Left hindlimb (tissue), 1 donor: ENCODE measurements at places on chromosomes 16 and 17.

GRCh38 chr17:50556803-50557202 lies 3.7 kb upstream of the CACNA1G start:
- DNase-seq = peak; percentile 64

DNA sequence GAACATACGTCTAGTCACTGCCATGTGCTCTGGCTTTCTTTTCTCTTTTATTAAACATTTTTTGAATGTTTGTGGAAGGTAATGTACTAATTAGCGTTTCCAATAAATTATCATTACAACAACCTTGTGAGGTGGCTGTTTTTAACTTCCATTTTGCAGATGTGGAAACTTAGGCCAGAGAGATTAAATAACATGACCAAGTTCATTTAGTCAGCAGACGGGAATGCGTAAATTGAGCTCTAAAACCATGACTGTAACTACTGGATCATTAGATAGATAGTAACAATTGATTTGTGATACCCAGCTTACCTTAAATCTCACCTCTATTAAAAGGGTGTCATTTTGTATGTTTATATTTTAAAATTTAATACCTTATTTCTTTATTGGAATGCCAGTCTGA lies 49.4 kb downstream of the RABEP1 start:
- DNase-seq = no peak

GRCh38 chr16:88976366-88977017 lies 515 bp downstream of the CBFA2T3 start:
- no peak for DNase-seq

- DNase-seq = no peak
Measured at GRCh38 chr17:78742901-78743300, 39.2 kb downstream of the CYTH1 start.

GRCh38 chr17:17938388-17939107 lies 33.7 kb downstream of the TOM1L2 start:
- DNase-seq = no peak

DNA sequence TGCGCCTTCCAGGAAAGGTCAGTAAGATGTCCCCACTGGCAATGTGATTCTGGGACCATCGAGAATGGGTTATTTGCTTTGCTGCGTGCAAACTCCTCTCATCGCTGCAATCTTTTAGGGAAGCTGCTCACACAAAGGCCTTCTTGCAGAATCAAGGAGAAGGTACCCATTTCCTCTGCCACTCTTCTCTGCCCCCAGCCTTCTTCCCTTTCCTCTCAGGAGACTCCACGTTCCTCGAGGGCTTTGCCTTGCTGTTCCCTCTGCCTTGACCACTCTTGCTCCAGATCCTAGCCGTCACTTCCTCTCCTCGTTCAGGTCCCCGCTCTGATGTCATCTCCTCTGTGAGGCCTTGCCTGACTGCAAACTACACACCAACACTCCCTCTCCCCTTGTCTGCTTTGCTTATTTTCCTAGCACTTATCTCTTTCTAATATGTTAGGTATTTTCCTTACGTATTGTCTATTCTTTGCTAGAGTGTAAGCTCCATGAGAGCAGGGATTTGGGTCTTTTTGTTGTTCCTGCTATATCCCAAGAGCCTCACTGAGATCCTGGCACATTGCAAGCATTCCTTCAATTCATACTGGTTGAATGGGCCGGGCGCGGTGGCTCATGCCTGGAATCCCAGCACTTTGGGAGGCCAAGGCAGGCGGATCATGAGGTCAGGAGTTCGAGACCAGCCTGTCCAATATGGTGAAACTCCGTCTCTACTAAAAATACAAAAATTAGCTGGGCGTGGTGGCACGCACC lies 5.3 kb upstream of the CRK start:
- DNase-seq = no peak

- DNase-seq = no peak
Measured at GRCh38 chr17:75102385-75102821, 7.4 kb upstream of the ARMC7 start.

DNA sequence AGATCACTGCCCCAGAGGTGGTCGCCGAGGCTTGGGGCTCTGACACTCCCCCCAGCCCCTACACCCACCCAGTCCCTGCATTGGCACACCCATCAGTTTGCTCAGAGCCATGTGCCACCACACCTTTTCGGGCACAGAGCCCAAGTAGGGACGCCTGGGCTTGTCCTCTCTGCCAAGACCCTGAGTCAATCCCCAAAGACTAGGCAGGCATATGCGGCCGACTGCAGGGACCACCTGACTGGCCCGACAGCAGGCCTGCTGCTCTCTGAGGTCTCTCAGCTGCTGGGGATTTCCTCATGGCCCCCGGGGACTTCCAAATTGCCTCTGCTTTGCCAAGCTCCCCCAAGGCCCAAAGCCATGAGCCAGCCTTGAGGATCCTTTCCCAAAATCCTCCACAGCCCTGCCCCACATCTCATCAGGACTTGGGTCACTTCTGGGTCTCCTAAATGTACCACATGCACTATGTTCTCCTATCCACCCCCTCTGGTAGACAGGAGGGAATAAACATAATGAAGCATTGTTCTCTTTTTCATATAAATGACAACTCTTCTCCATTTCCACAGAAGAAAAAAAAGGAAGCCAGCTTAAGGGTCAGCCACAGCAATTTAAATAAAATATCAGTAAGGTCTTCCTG lies 30.6 kb downstream of the MYO18A start:
- no peak for DNase-seq

DNA sequence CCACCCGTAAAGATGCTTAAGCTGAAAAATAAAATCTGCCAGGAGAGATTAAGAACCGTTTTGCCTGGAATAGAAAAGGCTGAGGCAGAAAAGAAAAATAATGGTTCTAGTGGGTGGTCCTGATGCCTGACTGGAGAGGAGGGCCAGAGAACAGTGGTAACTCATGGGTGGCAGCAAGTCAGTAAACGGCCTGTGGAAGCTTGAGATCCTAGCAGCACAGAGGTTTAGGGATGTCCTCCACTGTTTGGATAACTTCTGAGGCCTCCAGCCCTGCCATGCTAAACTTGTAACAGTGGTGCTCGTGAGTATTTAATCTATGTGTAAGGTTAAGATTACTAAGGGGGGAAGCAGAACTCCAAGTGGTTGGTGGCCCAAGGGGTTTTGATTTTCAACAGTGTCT lies 21.2 kb upstream of the PHAF1 start:
- DNase-seq = no peak

- no peak for DNase-seq
Measured at GRCh38 chr16:82231008-82231787, 61.2 kb upstream of the MPHOSPH6 start.

GRCh38 chr16:84929421-84930297 lies 81.7 kb downstream of the ZDHHC7 start:
- no peak for DNase-seq

- DNase-seq = no peak
Measured at GRCh38 chr16:74268372-74268782, 28.2 kb upstream of the PSMD7 start.

- DNase-seq = no peak
Measured at GRCh38 chr17:73196500-73196899, 3.6 kb downstream of the COG1 start.

GRCh38 chr17:51797150-51797549 lies 361.4 kb downstream of the CA10 start:
- no peak for DNase-seq

DNA sequence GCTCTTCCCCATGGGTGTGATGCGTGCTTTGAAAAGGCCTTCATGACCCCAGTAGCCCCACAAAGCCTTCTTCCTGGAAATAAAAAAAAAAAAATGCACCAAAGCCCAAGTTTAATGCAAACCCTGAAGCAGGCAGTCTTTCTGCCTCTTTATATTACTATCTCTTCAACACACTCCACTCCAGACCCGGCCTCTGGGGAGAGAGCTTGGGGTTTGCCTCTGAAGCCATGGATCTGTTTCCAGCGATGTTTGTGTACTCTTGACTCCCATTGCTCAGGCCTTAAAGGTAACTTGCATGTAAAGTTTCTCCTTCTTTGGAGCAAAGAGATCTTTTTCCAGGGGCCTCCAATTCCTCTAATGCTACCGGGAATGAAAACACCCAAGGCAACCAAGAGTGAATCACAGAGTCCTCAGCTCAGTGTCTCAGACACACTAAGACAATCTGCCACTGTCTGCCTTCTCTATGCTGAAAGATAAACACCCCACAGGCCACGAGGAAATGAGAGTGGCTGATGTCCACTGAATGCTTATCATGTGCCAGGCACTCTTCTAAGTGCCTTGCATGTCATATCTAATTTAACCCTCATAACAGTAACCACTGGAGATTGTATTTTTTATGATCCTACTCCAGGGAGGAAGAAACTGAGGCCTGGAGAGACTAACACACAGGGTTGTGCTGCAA lies 56.4 kb upstream of the AKTIP start:
- DNase-seq = no peak

DNA sequence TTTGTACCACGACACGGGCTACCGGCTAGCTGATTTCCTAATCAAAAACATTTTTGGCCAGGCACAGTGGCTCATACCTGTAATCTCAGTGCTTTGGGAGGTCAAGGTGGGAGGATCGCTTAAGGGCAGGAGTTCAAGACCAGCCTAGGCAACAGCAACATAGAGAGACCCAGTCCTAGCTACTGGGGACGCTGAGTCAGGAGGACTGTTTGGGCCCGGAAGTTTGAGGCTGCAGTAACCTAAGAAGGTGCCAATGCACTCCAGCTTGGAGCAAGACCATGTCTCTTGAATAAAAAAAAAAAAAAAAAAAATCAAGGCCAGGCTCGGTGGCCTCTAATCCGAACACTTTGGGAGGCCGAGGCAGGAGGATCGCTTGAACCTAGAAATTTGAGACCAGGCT lies 49.8 kb downstream of the UBE2G1 start:
- no peak for DNase-seq

DNA sequence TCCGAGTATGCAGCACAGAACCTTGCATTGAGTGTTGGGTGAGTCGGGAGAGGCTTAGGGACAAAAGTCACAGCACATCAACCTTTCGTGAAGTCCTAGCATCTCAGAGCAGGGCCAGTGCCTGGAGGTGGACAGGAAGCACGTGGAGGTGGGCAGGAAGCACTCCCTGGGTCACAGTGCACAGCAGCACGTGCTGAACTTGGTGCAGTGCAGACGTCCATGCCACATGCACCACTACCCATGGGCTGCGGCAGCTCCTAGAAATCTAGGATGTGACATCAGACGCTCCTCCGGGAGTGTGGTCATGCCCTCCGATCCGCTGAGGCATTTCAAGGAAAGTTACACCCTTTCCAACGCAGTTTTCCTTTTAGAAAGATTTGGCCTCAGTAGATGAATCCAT lies 83.4 kb upstream of the CHMP6 start:
- no peak for DNase-seq

GRCh38 chr17:44324571-44325275 lies at the start of gene SLC25A39:
Gene SLC25A39 (minus strand): TSS chr17:44324823. CDS start chr17:44323562, 1,261 bp downstream.
- DNase-seq = peak; percentile 95

DNA sequence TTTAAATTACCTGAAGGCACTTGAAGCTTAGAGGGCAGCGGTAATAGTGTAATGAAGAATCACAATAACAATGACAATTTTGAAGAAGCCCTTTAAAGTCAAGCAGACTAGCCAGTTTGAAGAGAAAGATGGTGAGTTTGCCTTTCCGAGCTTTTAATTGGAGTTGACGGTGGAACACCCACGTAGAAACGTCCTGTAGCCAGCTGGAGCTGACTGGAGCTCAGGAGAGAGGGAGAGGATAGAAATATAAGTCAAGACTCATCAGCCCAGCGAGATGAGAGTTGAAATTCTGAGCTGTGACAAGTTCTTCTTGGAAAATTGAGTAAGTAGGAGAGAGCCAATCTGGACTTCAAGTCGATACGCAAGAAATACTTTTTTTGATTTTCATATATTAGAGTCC lies 91.7 kb upstream of the CACNG3 start:
- no peak for DNase-seq

GRCh38 chr17:49327835-49328784 lies 33.9 kb downstream of the ZNF652 start:
- DNase-seq = no peak

DNA sequence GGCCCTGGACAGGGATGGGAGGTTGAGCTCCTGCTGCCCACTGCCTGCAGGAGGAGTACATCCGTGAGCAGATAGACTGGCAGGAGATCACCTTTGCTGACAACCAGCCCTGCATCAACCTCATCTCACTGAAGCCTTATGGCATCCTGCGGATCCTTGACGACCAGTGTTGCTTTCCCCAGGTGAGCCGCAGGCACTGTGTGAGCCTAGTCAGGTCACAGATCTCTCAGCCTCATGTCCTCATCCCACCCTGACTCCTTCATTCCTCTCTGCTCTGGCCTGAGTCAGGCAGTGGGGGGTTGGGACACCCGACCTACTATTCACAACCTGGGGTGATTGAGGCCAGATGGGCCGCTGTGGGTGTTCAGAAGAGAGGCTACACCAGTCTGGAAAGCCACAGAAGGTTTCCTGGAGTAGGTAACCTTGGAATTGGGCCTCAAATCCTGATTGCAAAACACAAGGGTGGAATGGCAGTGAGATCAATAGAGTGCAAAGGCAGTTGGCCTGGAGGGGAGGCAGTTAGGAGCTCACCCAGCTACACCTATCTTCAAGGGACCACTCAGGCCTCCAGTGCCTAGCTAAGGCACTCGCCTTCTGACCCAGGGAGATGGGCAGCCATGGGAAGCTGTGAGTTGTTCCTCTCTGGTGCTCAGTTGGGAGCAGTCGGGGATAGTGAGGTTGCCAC lies 29.7 kb downstream of the MYO15A start:
- DNase-seq = no peak

DNA sequence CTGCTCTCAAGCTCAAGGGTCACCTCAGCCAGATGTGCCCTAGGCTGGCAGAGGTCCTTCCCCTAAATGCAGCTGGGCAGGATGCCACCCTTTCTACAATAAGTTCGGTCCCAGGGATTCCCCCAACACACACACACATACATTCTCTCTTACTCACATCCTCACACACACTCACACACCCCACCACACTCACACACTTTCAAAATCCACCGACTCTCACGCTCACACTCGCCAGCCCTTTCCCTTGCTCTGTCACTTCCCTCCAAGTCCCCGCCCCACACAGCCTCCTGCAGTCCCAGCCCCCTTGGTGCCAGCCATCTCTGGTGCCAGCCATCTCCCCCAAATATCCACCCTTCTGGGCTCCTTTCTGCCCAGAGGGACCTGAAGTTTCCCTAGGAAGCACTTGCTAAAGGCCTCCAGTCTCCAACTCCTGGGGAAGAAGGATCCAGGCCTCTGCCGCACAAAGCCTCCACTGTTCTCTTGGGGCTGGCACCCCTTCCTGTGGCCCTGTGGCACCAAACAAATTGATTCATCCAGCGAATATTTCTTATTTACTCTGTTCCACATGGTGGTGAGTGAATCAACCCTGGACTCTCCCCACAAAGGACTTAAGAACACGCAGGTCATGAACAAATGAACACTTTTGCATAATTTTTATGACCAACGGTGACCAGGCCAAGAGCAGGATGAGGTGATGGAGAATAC lies 3.8 kb upstream of the USP36 start:
- no peak for DNase-seq

GRCh38 chr17:59558039-59558438 lies 7.4 kb upstream of the DHX40 start:
- DNase-seq = no peak

- no peak for DNase-seq
Measured at GRCh38 chr17:2317796-2318195, 14.0 kb downstream of the SRR start.

- no peak for DNase-seq
Measured at GRCh38 chr17:17297217-17297616, 6.0 kb upstream of the NT5M start.

GRCh38 chr16:88635671-88636319 lies 2.6 kb upstream of the IL17C start:
- DNase-seq = no peak
